NCI-H446 treated with DMSO at 0.1 percent for 48 hours (cell line): ENCODE measurements at places on chromosomes 3 and 15.

DNA sequence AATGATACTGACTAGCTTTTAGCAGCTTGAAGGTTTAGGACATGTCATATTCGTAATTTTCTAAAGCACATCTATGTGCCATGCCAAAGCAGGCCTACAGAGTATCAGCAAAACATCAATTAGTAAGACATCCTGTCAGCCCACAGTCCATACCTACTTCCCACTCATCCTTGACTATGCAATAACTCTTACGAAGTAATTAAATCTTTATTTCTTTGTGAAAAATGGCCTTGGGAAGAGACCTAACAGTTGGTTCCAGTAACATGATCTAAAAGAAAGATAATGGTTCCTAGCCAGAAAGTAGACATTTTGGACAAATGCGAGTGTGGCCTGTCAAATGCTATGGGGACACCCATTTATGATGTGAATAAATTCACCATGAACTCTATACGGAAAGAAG lies 172.6 kb upstream of the TNIK start:
- no peak for DNase-seq

GRCh38 chr3:170804078-170804477 lies 65.9 kb downstream of the RPL22L1 start:
- DNase-seq: no peak

DNA sequence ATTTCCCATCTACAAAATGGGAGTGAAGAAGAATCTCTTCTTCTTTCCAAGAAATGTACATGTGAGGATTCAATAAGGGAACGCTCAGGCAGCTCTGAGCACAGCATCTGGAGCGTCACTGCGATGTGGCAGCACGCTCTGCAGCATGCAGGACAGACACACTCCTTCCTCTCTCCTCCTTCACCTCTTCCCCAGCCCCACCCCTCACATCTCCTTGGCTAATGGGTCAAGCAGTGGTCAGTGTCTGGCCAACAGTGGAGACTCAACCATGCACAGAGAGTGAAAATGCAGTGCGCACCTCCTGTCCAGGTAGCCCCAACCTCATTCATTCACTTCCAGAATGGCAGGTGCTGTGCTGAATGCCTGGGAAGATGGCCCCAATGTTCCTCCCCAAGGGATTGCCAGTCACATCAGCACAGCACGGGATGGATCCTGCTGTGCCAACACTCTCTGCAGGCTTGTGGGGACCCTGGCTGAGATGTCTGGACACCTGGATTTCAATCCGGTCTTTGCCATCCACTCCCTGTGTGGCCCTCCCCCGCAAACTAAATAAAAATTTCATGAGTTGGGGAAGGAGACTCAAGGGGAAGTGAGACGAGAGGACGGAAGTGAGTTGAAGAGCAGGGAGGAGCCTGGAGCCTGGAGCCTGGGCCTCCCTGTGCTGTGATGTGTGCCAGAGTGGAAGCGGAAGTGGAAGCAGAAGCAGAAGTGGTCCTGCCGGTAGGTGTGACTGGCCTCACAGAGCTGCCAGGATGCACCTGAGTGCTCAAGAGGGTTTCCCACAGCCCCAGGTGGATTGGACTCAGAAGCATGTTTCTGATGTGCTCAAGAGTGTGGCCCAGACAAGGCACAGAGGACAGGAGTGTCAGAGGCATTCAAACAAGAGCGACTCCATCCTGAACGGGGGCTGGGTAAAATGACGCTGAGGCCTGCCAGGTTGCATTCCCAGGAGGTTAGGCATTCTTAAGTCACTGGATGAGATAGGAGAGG lies 163.9 kb downstream of the SMAD6 start:
- no peak for DNase-seq

DNA sequence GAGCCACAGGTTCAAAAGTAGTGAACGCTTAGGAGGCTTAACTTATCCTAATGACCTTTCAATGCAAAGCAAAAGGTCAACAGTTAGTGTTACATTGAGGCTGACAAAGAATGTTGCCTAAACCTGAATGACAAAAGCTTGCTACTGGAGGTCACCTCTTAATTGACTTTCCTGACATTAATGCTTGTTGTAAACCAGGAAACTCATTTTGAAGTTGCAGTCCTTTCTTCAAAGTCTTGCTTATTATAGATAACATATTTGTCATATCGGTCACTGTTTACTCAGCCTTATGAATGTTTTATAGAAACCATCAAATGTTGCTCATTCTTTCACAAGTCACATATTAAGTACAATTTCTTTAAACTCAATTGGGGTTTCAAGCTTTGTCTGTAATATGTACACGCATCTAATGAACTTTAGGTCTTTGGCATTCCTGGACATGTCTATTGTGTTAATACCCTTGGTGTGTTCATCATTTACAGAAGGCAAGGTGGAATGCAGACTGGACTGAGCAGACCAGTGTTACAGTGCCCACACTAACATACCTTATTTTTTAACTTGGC lies 488.2 kb upstream of the NECTIN3 start:
- no peak for DNase-seq

DNA sequence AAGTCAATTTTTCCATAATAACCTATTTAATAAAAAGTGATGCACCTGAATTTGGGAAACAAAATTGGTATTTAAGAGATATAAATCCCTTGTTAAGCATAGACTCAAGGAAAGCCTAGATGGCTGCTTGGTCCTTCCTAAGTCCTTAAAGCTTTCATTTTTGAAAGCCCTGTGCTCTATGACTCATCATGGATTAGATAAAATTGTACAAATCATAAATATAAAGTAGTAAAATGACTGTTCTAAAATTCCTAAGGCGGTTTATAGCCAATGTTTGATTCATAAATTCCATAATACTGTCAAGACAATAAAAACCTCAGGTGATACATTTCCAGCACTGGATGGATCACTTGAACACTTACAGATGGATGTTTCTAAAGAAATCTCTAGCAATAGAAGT lies 730.8 kb upstream of the EPHA6 start:
- no peak for DNase-seq

- no peak for DNase-seq
Observed at GRCh38 chr3:195140816-195141793, 129.9 kb downstream of the XXYLT1 start.

DNA sequence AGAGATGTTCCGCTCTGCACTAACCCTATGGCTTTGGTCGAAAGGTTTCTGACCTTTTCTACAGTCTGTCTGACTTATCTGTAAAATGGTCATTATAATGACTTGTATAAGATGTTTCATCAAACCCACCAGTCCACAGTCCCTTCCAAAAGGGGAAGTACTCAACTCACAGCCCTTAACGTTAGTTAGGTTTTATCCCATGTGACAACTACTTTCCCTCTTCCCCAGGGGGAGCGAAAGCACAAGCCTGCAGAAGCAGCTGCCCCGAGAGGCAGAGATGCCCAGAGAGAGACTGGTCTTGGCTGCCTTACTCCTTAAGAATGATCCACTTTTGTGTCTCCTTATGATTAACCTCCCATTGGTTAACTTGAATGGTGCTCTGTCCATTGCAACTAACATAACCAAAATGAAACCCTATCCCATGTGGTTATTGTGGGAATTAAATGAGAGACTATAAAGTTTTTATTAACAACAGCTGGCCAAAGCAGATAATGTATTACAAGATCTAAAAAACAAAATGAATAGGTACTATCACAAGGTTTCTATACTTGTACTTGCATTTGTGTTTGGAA lies 6.4 kb downstream of the ASTE1 start:
- no peak for DNase-seq
